ENCODE measurements at places on chromosomes 11 and 22. TPM values are rescaled to one million over a fixed set of nuclear protein-coding genes. Genes with fewer than 3 reads are reported as not detected.

Gene GPR83
- total RNA-seq, result 0.15 TPM

Gene GAL3ST3
- total RNA-seq, result not detected

DNA sequence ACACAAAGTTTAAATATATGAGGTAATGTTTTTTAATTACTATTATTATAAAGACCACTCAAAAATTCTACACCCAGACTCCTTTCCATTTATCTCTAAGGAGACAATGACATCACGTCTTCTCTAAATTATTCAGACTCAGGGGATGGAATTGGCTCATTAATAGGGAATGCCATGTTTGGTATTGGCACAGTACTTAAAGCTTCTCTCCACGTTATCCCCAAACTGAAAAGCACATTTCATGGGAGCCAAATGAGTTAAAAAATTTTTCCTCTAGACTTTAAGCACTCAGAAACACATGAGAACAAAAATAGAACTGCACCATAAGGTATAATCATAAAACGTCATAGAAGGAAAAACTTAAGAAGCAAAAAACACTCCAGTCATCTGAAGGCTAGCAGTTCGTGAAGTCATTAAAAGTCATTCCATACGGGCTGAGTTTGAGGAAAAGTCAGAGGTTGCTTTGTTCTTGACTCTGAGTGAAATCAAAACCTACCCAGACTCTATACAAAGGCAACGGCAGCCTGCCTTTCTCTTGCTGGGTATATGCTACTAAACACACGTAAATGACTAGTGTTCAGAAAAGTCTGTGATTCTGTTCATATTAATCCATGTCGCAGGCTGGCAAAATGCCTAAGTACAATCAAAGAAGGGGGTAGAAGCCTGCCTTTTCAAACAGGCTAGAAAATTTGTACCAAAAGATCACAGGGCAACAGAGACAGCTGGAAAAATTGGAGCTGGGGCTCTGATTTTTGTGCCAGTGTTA is 8.7 kb upstream of the MPPED2 start:
- H3K36me3 ChIP-seq, result no peaks in the 10 kb centered on the region
- no peaks in the 10 kb centered on the region for H3K4me1 ChIP-seq
- peaks cover 3% of the 10 kb centered on the region for H3K27me3 ChIP-seq
- H3K4me3 ChIP-seq, result no peak overlapping the region
- DNase-seq, result no peak

GRCh38 chr22:37225481-37225880 is 13.2 kb upstream of the SSTR3 start:
- peaks cover 90% of the 10 kb centered on the region for H3K4me1 ChIP-seq
- H3K4me3 ChIP-seq, result no peak overlapping the region
- H3K36me3 ChIP-seq, result peaks cover 80% of the 10 kb centered on the region
- peak overlapping the region; percentile 91 for H3K27ac ChIP-seq
- H3K27me3 ChIP-seq, result no peaks in the 10 kb centered on the region

GRCh38 chr11:103326070-103326794 is 217.0 kb downstream of the DYNC2H1 start:
- H3K4me3 ChIP-seq, result no peak overlapping the region
- H3K4me1 ChIP-seq, result peaks cover 7% of the 10 kb centered on the region
- no peaks in the 10 kb centered on the region for H3K36me3 ChIP-seq
- H3K27me3 ChIP-seq, result peaks cover 4% of the 10 kb centered on the region
- no peak for DNase-seq

GRCh38 chr11:68071281-68072048 is 32.6 kb downstream of the TCIRG1 start:
- H3K27me3 ChIP-seq, result no peaks in the 10 kb centered on the region
- H3K36me3 ChIP-seq, result peaks cover 9% of the 10 kb centered on the region
- no peaks in the 10 kb centered on the region for H3K4me1 ChIP-seq
- DNase-seq, result no peak
- no peak overlapping the region for H3K27ac ChIP-seq
- H3K4me3 ChIP-seq, result no peak overlapping the region

- H3K4me1 ChIP-seq, result peaks cover 5% of the 10 kb centered on the region
- DNase-seq, result no peak
- H3K27ac ChIP-seq, result no peak overlapping the region
- peaks cover 4% of the 10 kb centered on the region for H3K27me3 ChIP-seq
- no peaks in the 10 kb centered on the region for H3K36me3 ChIP-seq
These were observed 32.5 kb downstream of the PAK1 start for GRCh38 chr11:77441426-77441825.

GRCh38 chr22:37303821-37304274 is 21.5 kb downstream of the CYTH4 start:
- H3K36me3 ChIP-seq, result peaks cover 57% of the 10 kb centered on the region
- peak; percentile 29 for DNase-seq
- H3K4me3 ChIP-seq, result peak overlapping the region; percentile 69
- peak overlapping the region; percentile 94 for H3K27ac ChIP-seq

GRCh38 chr11:44915621-44916020 is 35.1 kb downstream of the TP53I11 start:
- DNase-seq, result no peak
- H3K27me3 ChIP-seq, result no peaks in the 10 kb centered on the region
- no peak overlapping the region for H3K27ac ChIP-seq
- no peaks in the 10 kb centered on the region for H3K36me3 ChIP-seq
- no peak overlapping the region for H3K4me3 ChIP-seq
- H3K4me1 ChIP-seq, result no peaks in the 10 kb centered on the region

- H3K4me1 ChIP-seq, result peaks cover 28% of the 10 kb centered on the region
- H3K4me3 ChIP-seq, result no peak overlapping the region
- no peak overlapping the region for H3K27ac ChIP-seq
- H3K27me3 ChIP-seq, result no peaks in the 10 kb centered on the region
- DNase-seq, result no peak
These were observed 10.9 kb downstream of the NCF4 start for GRCh38 chr22:36871669-36872081.

All from activated T-helper 1 cell treated with anti-CD3 and anti-CD28 coated beads, Interleukin-12 subunit alpha, Interleukin-12 subunit beta, Interleukin-2, Interleukin-4 antibody, amounts not matched to agents 30 ng/mL and 10 ng/mL and 1 ng/mL, durations not matched to agents 14 hours and 24 hours and 36 hours (primary cell).